ENCODE measurements at places on chromosomes 3 and 15. TPM values are rescaled to one million over a fixed set of nuclear protein-coding genes. Genes with fewer than 3 reads are reported as not detected.

GRCh38 chr15:31277335-31278060, 49.1 kb upstream of the KLF13 start:
- no peak for DNase-seq

DNA sequence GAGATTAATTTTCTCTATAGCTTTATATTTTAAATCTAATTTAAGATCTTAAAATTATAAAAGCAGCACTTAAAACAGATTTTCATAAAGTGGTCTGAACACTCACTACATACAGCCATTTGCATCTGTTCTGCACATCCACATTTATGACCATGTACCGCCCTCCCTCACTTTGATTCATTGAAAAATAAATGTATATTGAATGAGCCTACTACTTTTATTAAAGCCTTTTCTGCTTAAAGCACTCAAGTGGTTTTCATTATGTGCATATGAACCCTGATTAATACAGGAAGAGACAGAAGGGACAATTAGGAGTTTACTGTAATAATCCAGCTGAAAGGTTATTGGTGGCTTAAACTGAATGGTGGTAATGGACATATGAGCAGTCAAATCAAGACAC, 129.4 kb downstream of the DLG1 start:
- DNase-seq, result no peak

- no peak for DNase-seq
Observed at GRCh38 chr3:197311591-197311990, 13.2 kb upstream of the DLG1 start.

GRCh38 chr15:75309711-75310110, 26.2 kb upstream of the COMMD4 start:
- DNase-seq, result no peak

DNA sequence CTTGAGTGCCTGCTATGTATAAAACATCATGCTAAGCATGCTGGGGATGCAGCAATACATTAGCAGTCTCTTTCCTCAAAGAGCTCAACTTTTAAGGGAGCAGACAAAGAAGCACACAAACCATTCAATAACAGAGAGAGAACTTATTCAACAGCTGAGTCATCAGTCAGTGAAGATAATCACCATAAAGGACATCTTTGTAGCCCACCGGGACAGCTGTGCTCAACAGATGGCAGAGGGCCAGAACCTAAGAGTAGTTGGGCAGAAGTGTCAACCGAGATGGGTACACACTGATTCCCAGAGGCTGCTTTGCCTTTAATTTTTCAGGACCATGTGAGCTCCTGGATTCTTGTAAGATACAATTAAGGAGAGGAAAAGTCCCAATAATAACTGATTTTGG, 4.2 kb upstream of the RAB8B start:
- no peak for DNase-seq

GRCh38 chr3:164479978-164480377, 598.3 kb downstream of the SI start:
- no peak for DNase-seq

DNA sequence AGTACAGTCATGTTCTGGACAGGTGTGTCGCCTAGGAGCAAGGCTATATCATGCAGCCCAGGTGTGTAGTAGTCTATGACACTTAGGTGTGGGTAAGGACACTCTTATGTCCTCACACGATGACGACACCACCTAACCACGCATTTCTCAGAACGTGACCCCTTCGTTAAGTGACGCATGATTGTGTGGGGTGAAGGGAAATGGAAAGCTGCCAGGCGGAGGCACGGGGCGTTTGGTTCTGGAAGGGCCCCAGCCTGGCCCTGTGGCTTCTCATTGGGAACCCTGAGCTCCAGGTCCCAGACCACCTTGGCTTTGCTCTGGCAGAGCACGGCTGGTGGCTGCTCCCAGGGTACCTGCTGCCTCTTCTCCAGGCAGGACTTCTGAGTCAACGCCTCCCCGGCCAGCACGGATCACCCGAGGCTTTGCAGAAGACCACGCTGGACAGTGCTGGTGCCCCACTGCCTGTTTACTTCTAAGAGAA, 39.3 kb downstream of the FBLN2 start:
- DNase-seq, result no peak

GRCh38 chr15:75620058-75620820, 5.3 kb downstream of the SNUPN start:
- DNase-seq, result no peak

DNA sequence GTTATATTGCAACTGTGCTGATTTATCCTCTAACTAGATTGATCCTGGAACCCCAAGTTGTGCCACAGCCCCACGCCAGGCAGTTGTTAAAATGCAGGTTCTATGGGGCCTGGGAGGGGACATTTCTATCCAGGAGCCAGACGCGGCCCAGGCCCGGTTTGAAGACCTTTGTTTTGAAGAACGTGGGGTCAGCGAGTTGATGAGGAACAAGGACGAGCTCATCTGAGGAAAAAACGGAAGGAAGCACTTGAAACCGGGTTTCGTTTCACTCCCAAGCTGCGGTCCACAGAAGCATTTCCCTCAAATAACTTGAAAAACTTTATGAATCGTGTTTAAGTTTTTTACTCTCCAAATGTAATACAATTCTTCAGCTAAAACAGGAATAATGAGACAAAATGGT, 76.4 kb downstream of the CHSY1 start:
- no peak for DNase-seq

DNA sequence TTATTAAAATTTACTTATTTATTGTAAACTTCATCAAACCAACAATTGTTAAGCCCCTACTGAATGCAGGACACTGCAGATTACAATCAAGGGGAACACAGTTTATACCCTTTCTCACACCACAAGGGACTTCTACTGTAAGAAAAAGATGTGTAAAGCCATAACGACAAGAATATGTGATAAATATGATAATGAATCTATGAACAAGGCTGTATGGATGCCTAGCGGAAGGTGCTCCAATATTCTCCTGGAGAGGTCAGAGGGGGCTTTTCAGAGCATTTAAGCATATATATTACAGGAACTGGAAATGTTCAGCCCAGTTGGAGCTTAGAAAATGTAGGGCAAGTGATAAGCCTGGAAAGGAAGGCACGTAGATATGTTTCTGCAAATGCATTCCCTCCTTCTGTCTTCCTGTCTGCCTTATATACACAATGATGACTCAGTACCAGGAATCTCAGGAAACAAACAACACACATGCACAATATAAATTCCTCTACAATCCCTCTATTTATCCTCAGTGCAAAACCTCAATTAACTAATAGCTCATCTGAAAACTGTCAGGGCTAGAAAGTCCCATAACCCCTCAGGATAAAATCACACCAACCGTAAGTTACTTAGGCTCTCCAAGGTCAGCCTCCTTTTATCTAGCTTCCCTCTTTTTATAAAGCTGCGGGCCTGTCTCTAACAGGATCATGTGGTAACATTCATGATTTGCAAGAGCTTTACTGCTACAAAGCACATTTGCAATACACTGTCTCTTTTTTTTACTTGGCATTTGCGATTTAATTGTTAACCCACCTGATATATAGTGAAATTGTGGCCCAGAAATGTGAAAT, 393.1 kb downstream of the LPP start:
- DNase-seq, result no peak

GRCh38 chr3:156910022-156910421, 83.9 kb downstream of the LEKR1 start:
- no peak for DNase-seq

GRCh38 chr3:52403955-52404354, 40.9 kb downstream of the SEMA3G start:
- DNase-seq, result no peak

GRCh38 chr3:86986671-86987420, 4.1 kb downstream of the VGLL3 start:
- DNase-seq, result no peak

DNA sequence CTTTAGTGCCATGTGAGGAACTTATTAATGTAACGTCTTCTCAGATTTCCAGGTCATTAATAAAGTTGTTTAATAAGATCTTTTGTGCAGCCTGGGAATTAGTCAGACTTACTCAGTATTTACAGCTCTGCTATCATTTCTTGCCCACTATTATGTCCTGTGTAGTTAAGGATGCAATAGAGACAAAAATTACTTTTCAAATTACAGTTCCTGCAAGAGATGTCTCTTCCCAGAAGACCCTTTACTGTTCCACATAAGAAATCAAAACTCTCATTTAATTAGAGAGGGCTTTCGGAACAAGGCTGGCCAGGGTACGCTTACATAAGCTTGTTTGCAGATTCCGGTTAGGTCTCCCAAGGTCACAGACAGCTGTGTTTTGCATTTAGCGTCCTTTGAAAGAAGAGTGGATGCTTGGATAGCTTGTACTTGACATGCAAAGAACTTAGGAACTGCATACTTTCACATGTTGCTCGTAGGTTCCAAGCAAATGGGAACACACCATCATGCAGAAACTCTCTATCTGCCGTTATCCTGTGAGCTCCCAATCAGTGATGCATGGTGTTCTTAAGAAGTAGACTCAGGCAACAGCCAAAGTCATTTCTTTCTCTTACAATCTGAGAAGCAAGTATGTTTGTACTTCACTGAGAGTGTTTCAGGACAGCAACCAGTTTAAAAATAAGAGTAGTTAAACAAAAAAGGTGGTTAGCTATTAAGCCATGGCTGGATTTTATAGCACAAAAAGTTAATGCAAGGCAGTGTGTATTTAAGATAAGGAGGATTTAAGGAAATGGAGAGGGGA, 37.4 kb downstream of the FILIP1L start:
- no peak for DNase-seq

GRCh38 chr3:32837366-32837765, 19.6 kb downstream of the TRIM71 start:
- DNase-seq, result no peak

GRCh38 chr15:49982584-49982983, 136.4 kb downstream of the ATP8B4 start:
- no peak for DNase-seq

- no peak for DNase-seq
Observed at GRCh38 chr3:15347063-15347736, 14.8 kb upstream of the SH3BP5 start.

DNA sequence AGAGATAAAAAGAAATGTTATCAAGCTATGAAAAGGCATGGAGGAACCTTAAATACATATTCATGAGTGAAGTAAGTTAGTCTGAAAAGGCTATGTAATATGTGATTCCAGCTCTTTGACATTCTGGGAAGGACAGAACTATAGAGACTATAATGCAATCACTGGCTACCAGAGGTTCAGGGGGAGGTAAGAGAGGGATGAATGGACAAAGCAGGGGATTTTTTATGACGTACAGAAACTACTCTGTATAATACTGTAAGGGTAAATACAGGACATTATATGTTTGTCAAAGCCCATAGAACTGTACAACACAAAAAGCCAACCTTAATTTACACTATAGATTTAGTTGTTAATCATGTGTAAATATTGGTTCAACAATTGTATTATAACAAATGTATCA, 46.1 kb downstream of the MCTP2 start:
- no peak for DNase-seq

GRCh38 chr15:98143116-98143515, 182.6 kb downstream of the ARRDC4 start:
- no peak for DNase-seq

- no peak for DNase-seq
Observed at GRCh38 chr3:194689493-194689944, 3.8 kb downstream of the FAM43A start.

DNA sequence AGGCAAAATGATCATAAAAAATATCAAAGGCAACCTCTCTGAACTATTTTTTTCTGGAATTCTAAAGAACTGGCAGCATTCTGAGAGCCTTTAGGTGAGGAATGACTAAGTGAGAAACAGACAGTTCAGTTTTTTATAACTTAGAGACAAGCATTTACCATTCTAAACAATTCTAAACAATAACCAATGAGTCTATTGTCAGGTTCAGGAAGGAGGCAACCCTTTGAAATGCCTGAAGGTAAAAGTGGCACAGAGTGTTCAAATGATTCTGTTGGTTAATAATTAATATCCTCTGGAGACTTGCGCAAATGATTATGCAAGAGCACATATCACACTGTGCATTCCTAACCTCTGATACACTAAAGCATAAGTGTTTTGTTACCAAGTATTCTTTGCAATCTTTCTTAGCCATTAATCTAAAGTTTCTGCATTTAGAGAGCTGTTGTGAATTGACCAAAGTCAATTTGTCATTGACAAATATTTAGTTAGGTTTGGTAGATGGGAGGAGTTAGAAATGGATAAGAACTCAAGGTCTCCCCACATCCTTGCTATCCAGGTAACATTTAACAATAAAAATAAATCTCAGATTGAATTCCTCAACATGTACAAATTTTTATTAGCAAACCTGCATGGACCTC, 9.2 kb upstream of the TGFBR2 start:
- no peak for DNase-seq

GRCh38 chr15:72782274-72783003, 1.1 kb downstream of the ADPGK start:
- DNase-seq, result no peak

DNA sequence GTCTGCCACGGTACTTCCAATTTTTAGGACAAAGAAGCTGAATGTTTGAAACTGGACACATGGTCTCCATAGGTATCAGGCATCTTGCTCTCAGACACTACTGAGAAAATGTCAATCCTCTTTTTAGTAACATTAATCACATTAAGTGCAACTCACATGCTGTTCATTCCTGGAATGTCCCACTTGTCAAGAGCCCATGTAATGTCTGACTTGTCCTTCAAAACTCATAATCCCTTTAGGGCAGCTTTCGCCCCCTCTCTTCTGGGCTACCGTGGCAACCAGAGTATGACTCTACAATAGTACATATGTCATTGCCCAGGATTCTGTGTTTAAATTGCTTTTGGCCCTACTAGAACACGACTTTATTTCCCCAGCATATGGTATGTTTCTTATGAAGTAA, 12.3 kb downstream of the NUDT16 start:
- DNase-seq, result no peak

DNA sequence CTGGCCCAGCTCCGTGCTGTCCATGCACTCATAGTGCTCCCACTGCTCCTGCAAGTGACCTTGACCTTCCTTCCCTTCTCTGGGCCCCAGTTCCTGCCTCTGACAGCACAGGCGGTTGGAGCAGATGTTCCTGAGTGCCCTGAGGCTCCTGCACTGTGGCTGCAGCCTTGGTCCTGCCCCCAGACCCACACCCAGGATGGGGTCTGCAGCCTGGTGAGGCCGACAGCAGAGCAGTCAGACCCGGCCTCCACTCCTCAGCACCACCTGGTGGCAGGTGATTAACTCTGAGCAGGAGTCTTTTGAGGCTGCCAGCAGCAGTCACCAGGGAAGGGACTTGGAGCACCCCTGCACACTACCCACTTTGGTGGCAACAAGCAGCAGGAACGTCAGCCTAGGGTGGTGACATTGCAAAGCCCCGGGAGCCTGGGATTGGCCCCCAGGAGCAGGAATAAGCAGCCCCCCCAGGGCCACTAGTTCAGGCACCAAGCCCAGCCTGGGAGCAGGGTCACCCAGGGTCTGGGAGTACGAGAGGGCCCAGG, 64.6 kb downstream of the CYP11A1 start:
- peak; percentile 85 for DNase-seq

- no peak for DNase-seq
Observed at GRCh38 chr3:136664771-136665170, 87.4 kb downstream of the STAG1 start.

Gene RLBP1
- not detected for total RNA-seq

Gene FSTL1
- 326 TPM for total RNA-seq

Gene IL20RB
- total RNA-seq, result 1.5 TPM

Gene OXTR
- total RNA-seq, result 1.7 TPM

Gene HRH1
- total RNA-seq, result 0.74 TPM

Gene CLDN18
- total RNA-seq, result not detected

Gene ADIPOQ
- not detected for total RNA-seq

Gene WDR49
- 0.90 TPM for total RNA-seq

Gene CTXN2
- 0.11 TPM for total RNA-seq

Gene ZDHHC3
- 71.3 TPM for total RNA-seq

Gene TUSC7
- not detected for total RNA-seq

Gene ARPIN
- 5.5 TPM for total RNA-seq

Gene SLC12A1
- total RNA-seq, result 0.04 TPM

Gene ADAMTS7
- total RNA-seq, result 25.0 TPM

Gene VIPR1
- 6.5 TPM for total RNA-seq

Gene RHOV
- 3.9 TPM for total RNA-seq

Gene A4GNT
- not detected for total RNA-seq

Data from H9 (cell line).